ENCODE measurements at places on chromosomes 1 and 21.

GRCh38 chr1:32518976-32519375 lies 20.3 kb upstream of the ZBTB8A start:
- H3K36me3 ChIP-seq = no peaks in the 10 kb centered on the region
- no peak overlapping the region for H3K4me3 ChIP-seq
- H3K4me1 ChIP-seq = no peaks in the 10 kb centered on the region
- no peaks in the 10 kb centered on the region for H3K27me3 ChIP-seq

GRCh38 chr1:157833145-157833544 lies 8.5 kb downstream of the CD5L start:
- DNase-seq = peak; percentile 45
- H3K4me1 ChIP-seq = no peaks in the 10 kb centered on the region
- H3K27me3 ChIP-seq = no peaks in the 10 kb centered on the region
- H3K27ac ChIP-seq = no peak overlapping the region
- no peak overlapping the region for H3K4me3 ChIP-seq

- H3K27me3 ChIP-seq = 0 out of 2 replicates have a peak, but pooled peaks cover 2% of the 10 kb centered on the region
- no peak overlapping the region for H3K27ac ChIP-seq
- no peak for DNase-seq
Measured at GRCh38 chr1:72253132-72253531, 29.2 kb downstream of the NEGR1 start.

DNA sequence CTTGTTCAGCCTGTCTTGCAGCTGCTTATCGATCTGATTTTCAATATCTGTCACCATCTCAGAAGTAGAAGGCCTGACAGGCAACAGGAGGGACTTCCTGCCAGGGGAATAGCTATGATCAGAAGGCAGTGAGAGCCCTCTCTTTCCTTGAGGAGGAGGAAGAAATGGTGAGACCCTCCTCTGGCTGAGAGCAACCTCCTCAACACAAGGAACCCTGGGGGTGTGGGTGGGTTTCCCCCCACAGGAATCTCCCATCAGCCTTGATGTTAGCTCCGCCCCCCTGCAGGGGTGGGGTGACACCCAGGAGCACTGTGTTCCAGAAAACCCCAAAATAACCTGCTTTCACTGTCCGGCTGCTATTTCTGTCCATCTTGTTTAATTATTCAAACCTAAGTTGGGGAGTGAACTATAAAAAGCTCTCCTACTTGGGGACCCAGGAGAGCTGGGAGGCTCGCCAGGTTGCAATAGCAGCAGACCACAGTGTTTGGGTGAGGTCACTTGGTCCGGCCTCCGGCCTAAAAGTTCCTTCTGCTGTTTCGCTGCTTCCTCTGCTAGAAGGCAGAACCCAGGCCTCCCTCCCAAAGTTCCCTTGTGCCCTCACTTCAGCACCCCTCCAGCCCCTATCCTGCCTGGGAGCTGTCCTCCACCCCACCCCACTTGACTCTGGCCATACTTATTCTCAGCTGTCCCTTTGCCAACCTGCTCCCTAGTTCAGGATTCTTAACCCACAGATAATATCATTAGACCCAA lies 7.8 kb upstream of the MEF2D start:
- no peaks in the 10 kb centered on the region for H3K36me3 ChIP-seq
- H3K4me1 ChIP-seq = peaks cover 18% of the 10 kb centered on the region
- DNase-seq = no peak
- H3K4me3 ChIP-seq = no peak overlapping the region

DNA sequence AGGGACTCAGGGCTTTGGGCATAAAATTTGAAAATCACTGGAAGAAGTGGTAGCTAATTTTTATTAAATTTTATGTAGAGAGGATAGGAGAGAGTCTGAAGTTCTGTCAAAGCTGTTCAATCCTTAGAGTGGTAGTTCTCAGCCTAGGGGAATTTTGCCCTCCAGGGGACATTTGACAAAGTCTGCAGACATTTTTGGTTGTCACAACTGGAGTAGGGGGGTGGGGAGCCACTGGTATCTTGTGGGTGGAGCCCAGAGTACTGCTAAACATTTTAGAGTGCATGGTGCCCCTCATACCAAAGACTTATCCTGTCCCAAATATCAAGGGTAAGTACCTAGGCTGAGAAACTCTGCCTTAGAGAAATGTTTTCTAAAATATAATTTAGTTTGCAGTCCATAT lies 30.2 kb downstream of the RASAL2 start:
- no peak overlapping the region for H3K27ac ChIP-seq
- DNase-seq = no peak
- no peak overlapping the region for H3K4me3 ChIP-seq
- 0 out of 2 replicates have a peak, but pooled peaks cover 7% of the 10 kb centered on the region for H3K4me1 ChIP-seq

DNA sequence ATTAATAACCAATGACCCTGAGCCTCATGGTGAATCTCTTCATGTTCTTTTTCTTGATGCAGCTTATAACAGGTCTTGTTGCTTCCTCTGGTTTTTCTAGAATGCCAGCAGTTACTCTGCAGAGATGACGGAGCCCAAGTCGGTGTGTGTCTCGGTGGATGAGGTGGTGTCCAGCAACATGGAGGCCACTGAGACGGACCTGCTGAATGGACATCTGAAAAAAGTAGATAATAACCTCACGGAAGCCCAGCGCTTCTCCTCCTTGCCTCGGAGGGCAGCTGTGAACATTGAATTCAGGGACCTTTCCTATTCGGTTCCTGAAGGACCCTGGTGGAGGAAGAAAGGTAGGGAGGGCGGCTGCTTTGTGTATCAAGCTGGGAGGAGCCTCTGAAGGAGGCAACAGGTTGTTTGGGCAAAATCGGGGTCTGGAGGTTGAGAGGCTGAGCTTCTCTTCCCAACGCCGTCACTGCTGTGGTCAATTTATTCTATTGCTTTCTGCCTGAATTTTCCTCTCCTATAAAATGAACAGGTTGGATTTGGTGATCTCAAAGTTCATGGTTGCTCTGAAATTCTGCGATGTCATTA lies 6.7 kb downstream of the ABCG1 start:
- H3K4me1 ChIP-seq = no peaks in the 10 kb centered on the region
- peaks cover 5% of the 10 kb centered on the region for H3K27me3 ChIP-seq

DNA sequence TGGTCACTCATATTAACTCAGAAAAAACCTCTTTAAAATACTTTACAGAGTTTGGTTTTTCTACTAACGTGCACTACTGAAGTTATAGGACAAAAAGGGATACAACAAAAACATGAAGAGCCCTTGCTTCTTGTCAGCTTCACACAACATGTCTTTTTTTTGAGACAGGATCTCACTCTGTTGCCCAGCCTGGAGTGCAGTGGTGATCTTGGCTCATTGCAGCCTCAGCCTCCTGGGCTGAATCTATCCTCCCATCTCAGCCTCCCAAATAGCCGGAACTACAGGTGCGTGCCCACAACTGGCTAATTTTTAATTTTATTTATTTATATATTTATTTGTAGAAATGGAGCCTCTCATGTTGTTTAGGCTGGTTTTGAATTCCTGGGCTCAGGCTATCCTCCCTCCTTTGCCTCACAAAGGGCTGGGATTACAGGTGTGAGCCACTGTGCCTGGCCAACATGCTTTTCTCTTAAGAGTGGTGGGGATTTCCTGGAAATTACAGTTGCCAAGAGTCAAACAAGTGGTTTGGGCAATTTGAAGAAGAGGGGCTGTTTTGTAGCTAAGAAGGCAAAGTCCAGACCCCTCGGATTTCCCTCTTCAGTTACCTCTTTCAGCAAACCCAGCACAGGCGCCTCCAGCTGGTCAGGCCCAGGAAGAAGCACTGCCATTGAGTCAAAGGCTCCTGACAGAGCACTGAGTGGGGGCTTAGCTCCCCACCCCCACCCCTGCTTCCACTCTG lies 6.4 kb upstream of the SMPDL3B start:
- 0 out of 2 replicates have a peak, but pooled peaks cover 3% of the 10 kb centered on the region for H3K27me3 ChIP-seq
- no peaks in the 10 kb centered on the region for H3K36me3 ChIP-seq
- no peak overlapping the region for H3K27ac ChIP-seq
- DNase-seq = no peak

DNA sequence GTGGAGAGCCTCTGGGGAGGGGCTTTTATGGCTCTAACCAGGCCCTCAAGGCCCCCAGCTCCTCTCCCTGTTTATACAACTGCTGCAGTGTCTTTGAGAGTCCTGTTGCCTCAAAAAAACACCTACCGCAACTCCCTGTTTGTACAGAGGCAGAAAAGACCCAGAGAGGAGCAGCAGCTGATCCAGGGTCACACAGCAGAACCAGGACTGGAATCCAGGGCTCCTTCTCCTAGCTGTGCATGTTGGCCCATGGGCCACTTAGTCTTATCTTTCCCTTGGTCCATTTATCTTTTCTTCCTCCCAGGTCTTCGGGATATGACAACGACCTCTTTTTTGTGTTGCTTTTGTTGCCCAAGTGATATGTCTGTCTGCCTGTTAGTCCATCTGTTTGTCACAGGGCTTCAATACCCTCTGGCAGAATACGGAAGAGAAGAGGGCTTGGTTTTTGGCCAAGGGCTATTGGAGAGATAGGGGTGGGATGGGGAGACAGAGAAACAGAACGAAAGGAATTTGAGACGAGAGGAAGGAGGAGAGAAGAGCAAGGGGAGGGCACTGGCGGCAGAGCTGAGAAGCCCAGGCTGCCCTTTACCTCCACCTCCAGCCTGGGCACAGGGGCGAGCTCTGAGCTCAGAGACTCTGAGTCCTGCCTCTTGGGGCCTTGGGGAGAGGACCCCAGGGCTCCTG lies 33.5 kb upstream of the WASF2 start:
- H3K4me1 ChIP-seq = peaks cover 73% of the 10 kb centered on the region
- no peaks in the 10 kb centered on the region for H3K27me3 ChIP-seq
- no peak overlapping the region for H3K4me3 ChIP-seq
- H3K27ac ChIP-seq = no peak overlapping the region

Measured in SJCRH30 (cell line).